ENCODE measurements at places on chromosomes 7 and 10.
A peak's percentile ranks its signal among the peaks of the same experiment; 100 is the strongest.

GRCh38 chr10:22043327-22043633 is 39.8 kb upstream of the DNAJC1 start:
- DNase-seq: no peak

- DNase-seq: peak; percentile 55
Observed at GRCh38 chr7:23346316-23346715, 47.2 kb downstream of the MALSU1 start.

DNA sequence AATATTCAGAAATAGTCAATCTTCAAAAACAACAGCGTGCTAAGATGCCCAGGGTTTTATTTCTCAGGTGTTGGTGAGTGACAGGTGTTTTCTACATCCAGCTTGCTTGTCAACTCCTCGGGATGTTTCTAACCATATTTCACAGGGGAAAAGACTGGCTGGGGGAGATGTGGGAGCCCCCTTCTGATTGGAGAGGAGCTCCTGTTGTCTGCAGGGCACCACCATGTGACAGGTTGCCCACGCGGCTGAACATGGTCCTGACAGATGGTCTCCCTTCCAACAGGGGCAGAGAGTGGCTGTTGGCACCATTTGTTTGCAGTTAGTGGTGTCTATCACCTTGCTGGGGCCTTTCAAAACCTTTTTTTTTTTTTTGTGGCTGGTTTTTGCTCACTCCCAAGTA is 16.5 kb upstream of the GPR26 start:
- DNase-seq: no peak

DNA sequence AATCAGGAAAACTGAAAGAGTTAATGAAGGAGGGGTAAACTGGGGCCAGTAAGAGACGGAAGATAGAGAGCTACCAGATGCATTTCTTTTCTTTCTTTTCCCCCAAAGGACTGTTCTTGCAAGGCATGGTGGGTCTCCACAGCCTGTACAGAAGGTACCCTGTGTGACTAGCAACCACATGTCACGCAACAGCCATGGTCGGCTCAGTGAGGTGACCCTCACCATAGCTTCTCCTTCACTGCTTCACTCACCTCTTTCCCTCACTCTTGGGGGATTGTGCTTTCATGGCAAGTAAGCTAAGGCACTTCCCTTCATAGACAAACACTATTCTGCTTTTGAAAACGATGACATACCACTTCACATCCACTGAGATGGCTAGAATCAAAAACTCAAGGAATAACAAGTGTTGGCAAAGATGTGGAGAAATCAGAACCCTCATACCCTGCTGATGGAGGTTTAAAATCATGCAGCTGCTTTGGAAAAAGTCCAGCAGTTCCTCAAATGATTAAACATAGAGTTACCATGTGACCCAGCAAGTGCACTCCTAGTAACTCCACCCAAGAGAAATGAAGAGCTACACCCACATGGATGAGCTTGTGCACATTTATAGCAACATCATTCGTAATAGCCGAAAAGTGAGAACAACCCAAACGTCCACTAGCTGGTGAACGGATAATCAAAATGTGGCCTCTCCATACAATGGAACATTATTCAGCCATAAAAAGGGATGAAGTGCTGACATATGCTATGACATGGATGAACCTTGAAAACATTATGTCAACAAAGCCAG is 3.8 kb upstream of the INSIG1 start:
- no peak for DNase-seq

- DNase-seq: no peak
Observed at GRCh38 chr10:66058594-66058993, 867.2 kb upstream of the LRRTM3 start.

DNA sequence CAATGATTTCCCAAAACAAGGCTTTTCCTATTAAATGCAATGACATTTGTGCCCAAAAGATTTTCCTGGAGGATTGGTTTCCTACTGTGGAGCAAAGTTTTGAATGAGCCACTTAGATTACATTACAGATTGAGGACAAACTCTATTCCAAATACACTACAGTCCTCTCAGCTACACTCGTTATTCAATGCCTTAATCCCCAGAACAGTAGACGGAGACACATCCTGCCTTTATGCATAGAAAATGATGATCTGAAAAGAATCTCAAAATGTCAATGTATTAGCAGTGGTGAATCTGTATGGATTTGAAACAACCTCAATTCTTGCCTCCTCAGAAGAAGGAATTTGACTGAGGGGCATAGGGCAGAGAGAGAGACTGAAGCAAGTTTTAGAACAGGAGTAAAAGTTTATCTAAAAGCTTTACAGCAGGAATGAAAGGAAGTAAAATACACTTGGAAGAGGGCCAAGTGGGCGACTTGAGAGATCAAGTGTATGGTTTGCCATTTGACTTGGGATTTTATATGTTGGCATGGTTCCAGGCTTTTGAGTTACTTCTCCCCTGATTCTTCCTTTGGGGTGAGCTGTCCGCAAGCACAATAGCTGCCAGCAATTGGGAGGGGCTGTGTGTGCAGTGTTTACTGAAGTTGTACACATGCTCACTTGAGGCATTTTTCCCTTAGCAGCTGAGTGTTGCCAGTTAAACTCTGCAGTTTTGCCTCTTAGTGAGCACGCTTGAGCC is 891.9 kb upstream of the MBL2 start:
- DNase-seq: peak; percentile 17

GRCh38 chr10:89810908-89811525 is 109.6 kb downstream of the KIF20B start:
- no peak for DNase-seq

- peak; percentile 75 for DNase-seq
Observed at GRCh38 chr10:79331709-79332108, 15.6 kb upstream of the PPIF start.

- no peak for DNase-seq
Observed at GRCh38 chr10:29353887-29354561, 65.2 kb downstream of the LYZL1 start.

- no peak for DNase-seq
Observed at GRCh38 chr10:83023662-83024061, 1115.6 kb upstream of the GHITM start.

- no peak for DNase-seq
Observed at GRCh38 chr7:6453734-6454133, 6.0 kb upstream of the DAGLB start.

DNA sequence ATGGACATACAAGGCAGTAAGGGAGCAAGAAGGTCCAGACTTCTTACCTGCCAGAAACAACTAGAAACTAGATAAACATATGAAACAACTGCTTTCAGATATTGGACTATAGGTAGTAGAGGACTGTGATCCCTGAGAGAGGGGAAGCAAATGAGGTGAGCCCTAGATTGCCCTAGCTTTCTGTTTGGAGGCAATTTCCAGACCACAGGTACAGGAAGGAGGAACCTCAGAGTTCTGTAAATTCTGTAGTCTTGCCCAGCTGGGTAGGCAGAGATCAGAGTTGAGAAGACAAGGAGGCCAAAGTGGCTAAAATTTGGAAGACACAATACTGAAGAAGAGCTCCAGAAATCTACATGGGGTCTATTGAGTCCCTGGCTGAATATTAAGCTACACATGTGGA is 21.0 kb downstream of the CDK6 start:
- peak; percentile 92 for DNase-seq

DNA sequence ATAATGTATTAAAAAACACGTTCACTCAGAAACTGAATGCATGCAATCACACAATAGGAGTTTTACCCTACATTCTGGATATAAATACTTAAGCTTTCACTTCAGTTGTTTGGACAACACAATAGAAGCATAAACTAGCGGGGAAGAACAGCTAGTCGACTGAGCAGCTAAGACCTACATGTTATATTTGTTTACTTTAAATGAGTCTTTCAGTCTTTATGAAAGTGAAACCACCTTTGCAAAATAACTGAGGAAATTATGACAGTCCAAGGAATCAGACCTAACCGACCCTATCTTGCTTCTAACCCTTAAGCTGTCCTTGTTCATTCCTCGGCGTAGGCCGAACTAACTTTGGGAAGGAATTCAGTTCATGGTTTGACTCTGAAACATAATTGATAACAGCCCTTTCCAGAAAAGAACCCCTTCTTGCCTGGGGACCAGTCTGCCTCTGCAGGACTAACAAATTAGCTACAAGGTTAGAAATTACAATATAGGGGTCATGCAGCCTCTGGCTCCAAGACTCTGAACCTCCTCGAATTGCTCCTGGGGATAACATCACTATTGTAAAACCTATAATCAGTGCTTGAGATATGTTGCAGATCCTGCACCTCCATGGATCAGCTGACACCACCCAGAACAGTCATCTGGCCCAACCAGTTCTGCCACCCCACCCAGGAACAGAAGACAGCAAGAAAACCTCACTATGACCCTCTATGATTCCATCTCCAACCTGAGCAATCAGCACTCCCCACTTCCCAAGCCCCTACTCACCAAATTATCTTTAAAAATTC is 185.1 kb upstream of the KLF6 start:
- DNase-seq: peak; percentile 34

DNA sequence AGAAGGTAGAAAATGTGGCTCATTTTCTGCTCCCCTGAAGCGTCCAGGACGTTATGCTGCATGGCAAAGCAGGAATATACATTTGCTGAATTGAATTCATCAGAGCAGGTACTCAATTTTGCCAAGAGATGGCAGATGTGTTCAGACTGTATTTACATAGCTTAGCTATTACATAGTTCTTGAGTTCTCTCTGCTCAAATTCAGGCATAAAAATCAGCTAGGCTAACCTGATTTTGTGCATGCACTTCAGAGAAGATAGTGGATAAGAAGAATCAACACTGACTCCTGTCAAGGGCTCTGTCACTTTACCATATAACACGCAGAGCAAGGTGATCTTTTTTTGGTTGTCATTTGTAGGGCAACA is 209.2 kb upstream of the FAM3C start:
- DNase-seq: peak; percentile 29

- DNase-seq: no peak
Observed at GRCh38 chr7:7732621-7733281, 14.3 kb upstream of the RPA3 start.

DNA sequence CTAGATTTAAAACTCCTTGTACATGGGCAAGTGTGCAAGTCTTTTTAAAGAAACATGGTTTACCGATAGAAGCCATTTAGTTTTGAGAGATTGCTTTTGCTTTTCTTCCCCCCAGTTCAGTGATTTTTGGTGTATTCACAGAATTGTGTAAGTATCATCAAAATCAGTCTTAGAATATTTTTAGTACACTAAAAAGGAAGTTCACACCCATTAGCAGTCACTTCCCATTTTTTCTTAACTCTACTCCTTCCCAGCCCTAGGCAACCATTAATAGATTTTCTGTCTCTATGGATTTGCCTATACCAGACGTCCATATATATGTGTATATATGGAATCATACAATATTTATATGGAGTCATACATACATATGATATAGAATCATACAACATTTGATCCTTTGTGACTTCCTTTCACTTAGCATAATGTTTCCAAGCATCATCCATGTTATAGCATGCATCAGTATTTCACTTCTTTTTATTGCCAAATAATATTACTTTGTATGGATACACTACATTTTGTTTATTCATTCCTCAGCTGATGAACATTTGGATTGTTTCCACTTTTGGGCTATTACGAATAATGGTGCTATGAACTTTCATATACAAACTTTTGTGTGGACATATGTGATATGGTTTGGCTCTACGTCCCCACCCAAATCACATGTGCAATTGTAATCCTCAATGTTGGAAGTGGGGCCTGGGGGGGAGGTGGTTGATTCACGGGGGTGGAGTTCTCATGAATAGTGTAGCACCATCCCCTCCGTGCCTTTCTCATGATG is 16.5 kb upstream of the ARL4A start:
- peak; percentile 39 for DNase-seq

- no peak for DNase-seq
Observed at GRCh38 chr7:18786196-18786727, 290.7 kb downstream of the HDAC9 start.

DNA sequence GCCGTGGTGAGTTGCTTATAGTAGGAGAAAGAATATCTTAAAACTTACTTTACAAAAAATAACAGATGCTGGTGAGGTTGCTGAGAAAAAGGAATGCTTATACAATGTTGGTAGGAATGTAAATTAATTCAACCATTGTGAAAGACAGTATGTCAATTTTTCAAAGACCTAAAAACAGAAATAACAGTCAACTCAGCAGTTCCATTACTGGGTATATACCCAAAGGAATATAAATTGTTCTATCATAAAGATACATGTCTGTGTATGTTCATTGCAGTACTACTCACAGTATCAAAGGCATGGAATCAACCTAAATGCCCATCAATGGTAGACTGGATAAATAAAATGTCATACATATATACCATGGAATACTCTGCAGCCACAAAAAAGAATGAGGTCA is 420.4 kb downstream of the AUTS2 start:
- no peak for DNase-seq

DNA sequence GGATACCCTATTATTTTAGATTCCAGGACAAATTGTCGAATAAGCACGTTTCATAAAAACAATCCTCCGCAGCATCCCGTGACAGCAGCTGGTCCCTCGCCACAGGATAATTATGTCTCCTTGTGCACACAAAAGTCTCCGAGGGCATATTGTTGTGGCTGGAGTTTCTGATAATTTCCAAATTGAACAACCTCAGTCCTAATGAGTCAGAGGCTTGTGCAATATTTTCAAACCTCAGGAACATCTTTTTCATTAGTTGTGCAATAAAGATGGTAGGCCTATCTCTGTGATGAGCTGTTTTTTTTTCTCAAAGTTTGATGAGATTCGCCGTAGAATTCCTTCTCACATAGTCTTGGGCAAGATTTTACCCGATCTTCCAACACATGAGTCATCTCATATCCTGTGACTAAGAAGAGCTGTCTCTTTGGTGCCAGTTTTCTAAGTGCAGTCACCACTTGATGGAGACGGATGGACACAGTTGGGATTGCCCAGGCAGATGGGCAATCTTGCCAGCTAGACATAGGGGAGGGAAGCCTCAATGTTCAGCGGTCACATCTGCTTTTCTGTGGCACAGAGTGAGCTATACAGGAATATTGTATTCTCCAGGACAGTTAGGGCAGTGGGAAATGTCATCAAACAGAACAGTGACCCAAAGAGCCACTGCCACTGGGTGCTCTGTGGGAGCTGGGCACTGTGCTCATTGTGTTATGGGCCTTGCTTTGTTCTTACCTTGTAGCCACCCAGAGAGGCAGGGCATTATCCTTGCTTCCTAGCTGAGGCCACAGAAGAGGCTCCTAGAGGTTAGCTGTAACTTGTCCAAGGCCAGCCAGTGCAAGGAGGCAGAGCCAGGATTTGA is 7.8 kb downstream of the HTRA1 start:
- DNase-seq: peak; percentile 11

DNA sequence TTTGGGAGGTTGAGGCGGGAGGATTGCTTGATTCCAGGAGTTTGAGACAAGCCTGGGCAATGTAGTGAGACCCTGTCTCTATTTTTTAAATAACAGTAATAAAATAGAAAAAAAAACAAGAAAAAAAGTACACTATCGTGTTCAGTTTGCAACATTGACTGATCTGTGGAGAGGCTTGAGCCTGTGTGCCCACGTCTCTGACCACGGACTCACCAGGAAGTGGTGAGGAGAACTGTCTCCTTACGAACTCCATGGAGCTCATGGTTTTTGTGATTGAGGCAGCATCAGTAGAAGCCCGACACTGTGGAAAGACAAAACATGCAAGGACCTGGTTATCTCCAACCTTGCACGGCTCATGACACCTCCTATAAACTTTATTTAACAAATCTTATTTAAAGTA is 23.9 kb upstream of the DNAJB6 start:
- DNase-seq: no peak

GRCh38 chr10:24238519-24239247 is 29.7 kb downstream of the KIAA1217 start:
- no peak for DNase-seq
